Renal cortex interstitium (tissue), 15 donors: ENCODE measurements at places on chromosomes 2 and 18. TPM values are rescaled to one million over a fixed set of nuclear protein-coding genes. Genes with fewer than 3 reads are reported as not detected.

DNA sequence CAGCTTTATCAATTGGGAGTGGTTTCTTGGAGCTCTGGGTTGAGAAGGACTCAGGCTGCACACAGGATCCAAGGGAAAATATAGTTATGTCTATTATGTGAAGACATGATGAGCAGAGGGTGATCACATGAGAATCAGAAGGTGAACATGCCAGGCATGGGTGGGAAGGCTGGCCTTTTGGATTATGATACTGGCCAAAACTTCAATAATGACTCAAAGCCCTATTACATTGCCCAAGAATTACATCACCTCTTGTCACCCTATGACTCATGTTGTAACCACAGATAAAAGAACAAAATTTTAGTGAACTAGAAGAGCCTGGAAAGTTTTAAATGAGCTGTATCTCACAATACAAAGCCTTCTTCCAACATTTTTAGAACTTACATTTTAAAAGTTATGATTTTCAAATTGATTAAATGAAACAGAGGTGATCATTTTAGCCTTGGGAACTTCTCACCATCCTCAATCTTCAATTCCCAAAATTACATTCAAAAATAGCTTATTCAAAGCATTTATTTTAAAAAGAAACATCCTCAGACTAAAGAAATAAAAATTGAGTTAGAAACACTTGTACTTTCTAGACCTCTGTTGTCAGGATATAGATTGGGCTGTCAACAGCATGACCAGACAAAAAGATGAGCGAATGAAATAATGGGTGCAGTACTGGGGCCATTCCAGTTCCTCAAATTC is 428.3 kb downstream of the MBD2 start:
- DNase-seq = no peak

DNA sequence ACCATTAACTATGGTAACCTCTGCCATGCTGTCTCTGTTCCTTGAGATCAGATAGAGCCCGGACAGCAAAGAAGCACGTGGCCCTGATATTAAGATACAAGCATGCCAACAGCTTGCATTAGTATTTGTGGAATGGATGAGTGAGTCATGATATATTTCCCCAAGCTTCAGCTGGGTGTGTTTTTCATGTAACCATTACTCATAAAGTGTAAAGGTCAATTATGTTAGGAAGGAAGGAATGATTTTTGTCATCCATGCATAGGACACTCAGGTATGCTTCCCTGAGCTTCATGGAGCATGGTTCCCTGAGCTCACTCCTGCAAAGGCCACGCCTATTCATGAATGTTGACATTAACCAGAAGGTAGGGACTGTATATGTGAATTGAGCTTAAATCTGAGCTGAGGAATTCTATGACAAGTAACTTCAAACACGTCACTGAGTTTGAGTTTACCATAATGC is 74.6 kb downstream of the ARL4C start:
- DNase-seq = no peak

Gene VWA3B
- polyA plus RNA-seq = 1.1 TPM

Gene FLACC1
- 5.5 TPM for polyA plus RNA-seq

GRCh38 chr2:158724803-158725381 is 70.2 kb upstream of the DAPL1 start:
- DNase-seq = no peak

Gene STK11IP
- 33.9 TPM for polyA plus RNA-seq

Gene DLGAP1
- polyA plus RNA-seq = 5.9 TPM

Gene DCDC2C
- polyA plus RNA-seq = not detected

DNA sequence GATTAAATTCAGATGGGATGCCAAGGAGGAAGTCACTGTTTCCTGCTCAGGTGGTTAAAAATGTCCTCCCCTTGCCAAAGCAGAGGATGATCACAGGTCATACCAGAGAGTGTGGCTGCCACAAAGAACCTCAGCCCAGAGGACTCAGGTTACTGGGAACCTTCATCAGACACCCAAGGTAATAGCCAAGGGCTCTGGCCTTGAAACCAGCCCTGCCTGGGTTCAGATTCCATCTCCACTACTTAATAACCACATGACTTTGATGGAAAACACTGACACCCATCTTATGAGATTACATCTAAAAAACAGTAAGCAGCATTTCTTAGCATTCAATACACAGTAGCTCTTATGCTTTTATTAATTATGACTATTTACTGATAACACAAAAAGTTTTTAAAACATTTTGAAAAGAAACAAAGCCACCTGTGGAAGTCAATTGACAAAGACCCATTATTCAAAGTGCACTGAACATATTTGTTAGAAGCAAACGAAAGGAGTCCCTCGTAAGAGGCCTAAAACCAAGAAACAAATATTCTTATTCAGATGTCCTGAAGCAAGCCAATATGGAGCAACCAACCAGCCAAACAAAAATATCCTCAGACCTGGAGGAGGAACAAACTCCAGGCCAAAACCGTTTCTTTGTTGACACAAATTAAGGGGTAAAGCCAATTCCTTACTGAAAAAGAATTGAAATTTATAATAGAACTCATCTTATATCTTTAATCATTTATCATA is 241.5 kb downstream of the RNF152 start:
- DNase-seq = no peak

Gene PRSS56
- polyA plus RNA-seq = 0.83 TPM

Gene GPBAR1
- polyA plus RNA-seq = 2.0 TPM

Gene CIDEA
- polyA plus RNA-seq = not detected

Gene MC5R
- 0.51 TPM for polyA plus RNA-seq
